ENCODE measurements at places on chromosomes 1 and 21. TPM values are rescaled to one million over a fixed set of nuclear protein-coding genes. Genes with fewer than 3 reads are reported as not detected.
A peak's percentile ranks its signal among the peaks of the same experiment; 100 is the strongest.

Gene DDAH1
- total RNA-seq = 22.4 TPM

DNA sequence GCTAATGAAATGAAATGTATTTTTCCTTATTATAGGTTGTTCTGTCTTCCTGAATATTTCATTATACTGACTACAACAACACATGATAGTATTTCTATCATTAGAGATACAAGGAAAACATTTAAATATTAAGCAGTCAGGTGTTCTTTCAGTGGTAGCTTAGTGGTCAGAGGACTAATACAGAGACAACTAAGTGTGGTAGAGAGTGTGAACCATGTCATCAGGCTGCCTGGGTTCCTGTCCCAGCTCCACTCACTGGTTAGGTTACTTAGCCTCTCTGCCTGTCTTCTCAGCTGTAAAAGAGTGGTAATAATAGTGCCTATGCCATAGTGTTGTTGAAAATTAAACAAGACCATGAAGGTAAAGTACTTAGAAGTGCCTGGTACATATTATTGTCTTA is 3.9 kb downstream of the UAP1 start:
- H3K4me1 ChIP-seq = peaks cover 1% of the 10 kb centered on the region
- DNase-seq = no peak
- H3K27ac ChIP-seq = no peak overlapping the region
- H3K27me3 ChIP-seq = no peaks in the 10 kb centered on the region

DNA sequence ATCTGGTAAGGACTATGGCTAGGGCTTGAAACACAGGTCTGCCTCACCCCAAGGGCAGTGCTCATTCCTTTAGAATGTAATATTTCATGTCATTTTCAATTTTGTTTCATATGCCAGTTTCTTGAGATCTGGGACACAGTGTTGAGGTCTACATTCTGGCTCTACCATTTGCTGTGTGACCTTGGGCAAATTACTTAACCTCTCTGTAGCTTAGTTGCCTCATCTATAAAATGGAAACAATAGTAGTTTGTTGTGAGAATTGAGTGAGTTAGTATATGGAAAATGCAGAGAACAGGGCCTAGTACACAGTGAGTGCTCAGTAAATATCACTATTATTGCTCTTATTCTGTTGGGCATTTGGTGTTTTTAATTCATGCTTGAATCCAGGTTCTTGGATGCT is 84.4 kb downstream of the WDR3 start:
- H3K36me3 ChIP-seq = no peaks in the 10 kb centered on the region
- DNase-seq = no peak
- no peak overlapping the region for H3K27ac ChIP-seq
- H3K27me3 ChIP-seq = no peaks in the 10 kb centered on the region

GRCh38 chr1:53381790-53382401 is 54.0 kb upstream of the LRP8 start:
- no peaks in the 10 kb centered on the region for H3K4me1 ChIP-seq
- H3K4me3 ChIP-seq = no peak overlapping the region
- no peaks in the 10 kb centered on the region for H3K36me3 ChIP-seq
- H3K27me3 ChIP-seq = no peaks in the 10 kb centered on the region
- no peak for DNase-seq

Gene ANXA9
- total RNA-seq = 8.8 TPM

Gene OR6K3
- total RNA-seq = not detected

Gene ELAPOR1
- 0.29 TPM for total RNA-seq

GRCh38 chr1:121586369-121587229 is 401.8 kb downstream of the SRGAP2C start:
- no peak overlapping the region for H3K4me3 ChIP-seq
- no peaks in the 10 kb centered on the region for H3K27me3 ChIP-seq
- H3K27ac ChIP-seq = no peak overlapping the region
- no peak for DNase-seq

Gene PTPRU
- 38.5 TPM for total RNA-seq

Gene PLPPR4
- total RNA-seq = 1.2 TPM

GRCh38 chr1:193356249-193356648 is 169.8 kb upstream of the B3GALT2 start:
- no peak for DNase-seq
- H3K4me3 ChIP-seq = no peak overlapping the region
- H3K4me1 ChIP-seq = no peaks in the 10 kb centered on the region
- H3K36me3 ChIP-seq = no peaks in the 10 kb centered on the region

DNA sequence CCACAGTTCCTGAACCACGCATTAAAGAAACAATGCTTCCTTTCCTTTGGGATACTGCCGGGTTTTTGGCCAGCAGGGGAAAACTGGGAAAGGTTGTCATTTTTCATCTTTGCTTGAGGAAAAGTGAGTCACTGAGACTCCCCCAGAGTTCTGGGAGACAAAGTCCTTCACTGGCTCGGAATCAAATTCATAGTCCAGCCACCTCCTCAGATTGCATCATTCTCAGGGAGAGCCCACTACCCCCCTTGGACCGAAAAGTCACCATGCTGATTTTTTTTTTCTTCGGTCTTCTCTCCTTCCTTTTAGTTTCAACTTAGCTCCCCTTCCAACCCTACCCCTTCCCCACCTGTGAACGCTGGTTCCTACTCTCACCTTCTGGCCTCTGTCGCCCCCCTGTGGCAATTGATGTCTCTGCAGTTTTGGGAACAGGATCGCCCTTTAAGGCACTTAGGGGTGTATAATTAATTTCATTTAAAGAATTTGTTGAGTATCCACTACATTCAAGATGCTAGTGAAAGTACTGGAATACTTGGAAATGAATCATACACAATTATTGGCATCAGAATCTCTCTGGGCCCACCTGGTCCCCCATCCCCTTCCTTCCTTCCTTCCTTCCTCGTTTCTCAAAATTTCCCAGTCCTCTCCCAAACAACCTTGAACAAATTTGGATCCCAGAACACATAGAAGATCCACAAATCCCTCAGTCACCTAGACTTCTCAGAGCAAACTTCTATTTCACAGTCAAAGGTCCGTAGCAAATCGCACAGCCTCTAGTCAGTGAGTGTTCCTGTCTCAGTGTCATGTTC is 6.9 kb downstream of the ACKR1 start:
- H3K27ac ChIP-seq = no peak overlapping the region
- no peaks in the 10 kb centered on the region for H3K27me3 ChIP-seq
- no peaks in the 10 kb centered on the region for H3K4me1 ChIP-seq
- no peak for DNase-seq
- H3K36me3 ChIP-seq = no peaks in the 10 kb centered on the region

Gene PARP1
- 49.3 TPM for total RNA-seq

GRCh38 chr1:202011994-202012393 is 1.6 kb downstream of the ELF3 start:
- no peak overlapping the region for H3K4me3 ChIP-seq
- no peaks in the 10 kb centered on the region for H3K4me1 ChIP-seq
- H3K27me3 ChIP-seq = no peaks in the 10 kb centered on the region
- no peak for DNase-seq
- no peaks in the 10 kb centered on the region for H3K36me3 ChIP-seq

DNA sequence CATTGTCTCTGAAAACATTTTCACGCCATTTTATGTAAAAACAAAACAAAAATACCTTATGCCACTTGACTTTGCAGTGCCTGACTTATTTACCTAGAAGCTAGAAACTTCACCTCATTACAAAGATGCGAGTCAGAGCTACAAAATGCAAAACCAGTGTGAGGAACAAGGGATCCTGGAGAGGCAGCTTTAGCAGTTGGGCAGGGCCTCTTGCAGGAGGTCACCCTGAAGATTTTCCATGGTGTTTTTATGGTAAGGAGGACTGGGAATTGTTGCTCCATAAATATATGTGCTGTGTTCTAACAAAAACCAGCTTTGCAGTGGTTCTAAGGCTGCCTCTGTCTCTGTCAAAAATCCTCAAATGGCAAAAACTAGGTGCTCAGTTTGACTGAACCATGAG is 36.4 kb upstream of the TARBP1 start:
- H3K27me3 ChIP-seq = no peaks in the 10 kb centered on the region
- DNase-seq = no peak
- no peaks in the 10 kb centered on the region for H3K36me3 ChIP-seq
- H3K4me1 ChIP-seq = no peaks in the 10 kb centered on the region
- no peak overlapping the region for H3K4me3 ChIP-seq

DNA sequence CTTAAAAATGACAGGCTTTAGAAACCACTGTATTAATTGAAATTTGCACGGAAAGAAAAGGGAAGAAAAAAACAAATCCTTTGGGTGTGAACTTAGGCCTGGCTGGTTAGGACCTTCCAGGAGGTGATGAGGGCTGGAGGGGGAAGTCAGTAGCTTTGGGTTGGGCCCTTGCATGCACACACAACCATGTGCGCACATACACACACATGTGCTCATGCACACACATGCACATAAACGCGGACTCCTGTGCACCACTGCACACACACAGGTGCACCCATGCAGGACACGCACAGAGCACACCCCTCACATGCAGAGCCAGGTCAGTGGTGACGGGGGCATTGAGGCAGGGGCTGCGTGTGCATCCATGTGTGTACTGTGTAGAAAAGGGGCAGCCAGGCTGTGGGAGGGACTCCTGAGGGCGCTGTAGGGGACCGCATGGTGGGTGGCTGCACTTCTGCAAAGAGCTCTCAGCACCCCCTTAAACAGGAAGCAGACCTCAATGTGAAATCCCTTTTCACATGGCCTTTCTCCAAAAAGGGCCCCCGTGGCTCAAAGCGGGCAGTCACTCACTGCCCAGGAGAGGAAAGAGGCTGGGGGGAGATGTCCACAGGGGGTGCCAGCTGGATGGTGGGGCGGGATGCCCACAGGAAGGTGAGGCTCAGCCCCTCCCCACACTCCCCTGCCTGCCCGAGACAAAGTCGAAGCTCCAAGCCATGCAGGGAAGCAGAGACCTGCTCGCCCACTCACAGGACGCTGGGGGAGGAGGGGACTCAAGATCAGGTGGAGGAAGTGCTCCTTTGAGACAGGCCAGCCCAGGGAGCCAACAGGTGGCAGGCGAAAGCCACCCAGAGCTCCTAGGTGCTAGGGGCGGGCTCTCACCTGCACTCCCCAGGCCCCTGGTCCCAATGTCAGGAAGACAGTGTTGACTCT is 95.2 kb downstream of the ITPKB start:
- H3K36me3 ChIP-seq = no peaks in the 10 kb centered on the region
- H3K4me1 ChIP-seq = no peaks in the 10 kb centered on the region
- peak overlapping the region; percentile 83 for H3K27ac ChIP-seq
- peak; percentile 16 for DNase-seq

DNA sequence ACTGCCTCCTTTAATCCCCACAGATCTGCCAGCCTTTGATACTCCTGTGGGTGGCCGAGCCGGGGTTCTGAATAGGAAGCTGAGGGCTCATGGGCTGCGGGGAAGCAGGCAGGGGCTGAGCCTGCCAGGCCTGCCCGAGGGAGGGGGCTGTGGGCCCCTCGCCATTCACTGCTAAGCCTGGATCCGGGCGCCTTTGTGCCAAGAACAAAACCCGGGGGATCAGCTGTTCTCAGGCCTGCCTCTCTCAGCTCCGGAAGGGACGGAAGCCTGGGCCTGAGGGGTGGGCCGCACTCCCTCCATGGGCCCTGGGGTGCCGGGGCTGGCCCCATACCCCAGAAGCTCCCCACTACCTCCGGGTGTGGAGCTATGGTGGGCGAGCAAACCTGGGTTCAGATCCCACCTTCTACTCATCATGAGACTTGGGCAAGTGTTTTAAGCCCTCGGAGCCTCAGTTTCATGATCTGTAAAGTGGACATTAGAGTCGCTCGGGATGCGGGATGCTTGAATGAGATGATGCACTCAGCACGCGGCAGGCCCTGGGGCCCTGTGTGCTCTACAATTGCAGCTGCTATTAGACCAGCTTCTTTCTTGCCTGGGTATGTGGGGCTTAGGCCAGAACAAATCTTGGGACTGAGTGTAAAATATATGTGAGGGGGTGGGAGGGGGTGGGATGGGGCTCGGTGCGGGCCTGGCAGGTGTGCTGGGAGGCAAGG is 19.2 kb upstream of the EPHA2 start:
- peak overlapping the region; percentile 98 for H3K27ac ChIP-seq
- DNase-seq = no peak
- no peaks in the 10 kb centered on the region for H3K36me3 ChIP-seq

- no peaks in the 10 kb centered on the region for H3K4me1 ChIP-seq
- H3K36me3 ChIP-seq = no peaks in the 10 kb centered on the region
- no peak overlapping the region for H3K27ac ChIP-seq
These were observed 42.1 kb upstream of the LAX1 start for GRCh38 chr1:203722909-203723308.

Gene OR2T11
- not detected for total RNA-seq

GRCh38 chr1:219801156-219801820 is 127.1 kb downstream of the SLC30A10 start:
- no peak overlapping the region for H3K4me3 ChIP-seq
- H3K27ac ChIP-seq = no peak overlapping the region
- no peaks in the 10 kb centered on the region for H3K4me1 ChIP-seq
- DNase-seq = no peak

DNA sequence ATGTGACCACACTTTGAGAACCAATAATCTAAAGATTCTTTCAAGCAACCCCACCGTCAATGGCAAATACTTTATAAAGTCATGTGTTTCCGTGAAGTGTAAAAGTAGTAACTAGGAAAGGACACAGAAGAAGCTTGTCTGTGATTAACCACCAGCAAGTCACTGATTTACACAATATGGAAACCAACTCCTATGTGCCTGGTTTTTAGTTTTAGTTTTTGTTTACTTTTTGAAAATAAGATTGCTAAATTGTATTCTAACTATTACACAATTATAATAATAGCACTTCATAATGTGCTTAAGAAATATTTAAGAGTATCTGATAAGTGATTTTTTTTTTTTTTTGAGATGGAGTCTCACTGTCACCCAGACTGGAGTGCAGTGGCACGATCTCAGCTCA is 13.0 kb downstream of the FMO2 start:
- no peak overlapping the region for H3K27ac ChIP-seq
- H3K36me3 ChIP-seq = no peaks in the 10 kb centered on the region
- no peak for DNase-seq

Gene MRPL24
- total RNA-seq = 8.2 TPM

DNA sequence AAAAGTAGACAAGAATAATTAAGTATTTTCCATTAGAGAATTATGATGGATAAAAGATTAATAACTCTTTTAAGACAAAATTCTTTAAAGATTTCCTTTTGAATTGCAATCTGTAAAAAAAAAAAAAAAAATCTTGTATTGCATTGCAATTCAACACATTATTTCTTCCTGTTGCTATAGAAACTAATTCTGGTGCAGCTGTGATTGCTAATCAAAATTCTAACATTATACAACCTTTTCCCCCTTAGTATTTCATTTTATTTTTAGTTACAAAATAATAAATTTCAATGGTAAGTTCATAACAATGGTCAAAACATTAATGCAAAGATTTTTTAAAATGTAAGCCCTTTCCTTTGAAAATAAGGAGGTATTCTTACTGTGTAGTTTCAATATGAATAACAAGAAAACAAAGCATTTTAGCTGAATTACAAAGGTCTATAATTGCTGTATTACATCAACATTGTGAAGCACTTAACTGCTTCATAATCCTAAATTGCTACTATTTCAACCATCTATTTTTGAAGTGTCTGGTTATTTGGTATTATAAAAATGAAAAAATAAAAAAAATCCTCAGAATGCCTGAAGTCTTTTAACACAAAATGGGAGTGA is 135.0 kb downstream of the SYT14 start:
- H3K36me3 ChIP-seq = no peaks in the 10 kb centered on the region
- DNase-seq = no peak
- no peaks in the 10 kb centered on the region for H3K27me3 ChIP-seq
- H3K4me3 ChIP-seq = no peak overlapping the region
- no peaks in the 10 kb centered on the region for H3K4me1 ChIP-seq

GRCh38 chr1:176222196-176222595 is 15.1 kb upstream of the COP1 start:
- H3K36me3 ChIP-seq = no peaks in the 10 kb centered on the region
- H3K27me3 ChIP-seq = no peaks in the 10 kb centered on the region
- no peak overlapping the region for H3K4me3 ChIP-seq
- H3K4me1 ChIP-seq = no peaks in the 10 kb centered on the region
- no peak for DNase-seq

Gene TSTD1
- not detected for total RNA-seq
